Tibial nerve (tissue), 4 donors: ENCODE measurements at places on chromosomes 4 and X. TPM values are rescaled to one million over a fixed set of nuclear protein-coding genes. Genes with fewer than 3 reads are reported as not detected.

GRCh38 chr4:155602351-155603140 is 64.1 kb upstream of the GUCY1A1 start:
- no peak for DNase-seq
- H3K4me1 ChIP-seq: peaks cover 13% of the 10 kb centered on the region
- no peak overlapping the region for H3K4me3 ChIP-seq
- H3K36me3 ChIP-seq: no peaks in the 10 kb centered on the region
- no peaks in the 10 kb centered on the region for H3K27me3 ChIP-seq

GRCh38 chr4:113154281-113154680 is 104.8 kb downstream of the ANK2 start:
- no peaks in the 10 kb centered on the region for H3K4me1 ChIP-seq
- H3K4me3 ChIP-seq: no peak overlapping the region
- no peaks in the 10 kb centered on the region for H3K36me3 ChIP-seq
- H3K27ac ChIP-seq: no peak overlapping the region

GRCh38 chr4:92333016-92333415 is 29.2 kb downstream of the GRID2 start:
- DNase-seq: no peak
- no peaks in the 10 kb centered on the region for H3K4me1 ChIP-seq
- no peaks in the 10 kb centered on the region for H3K27me3 ChIP-seq
- H3K36me3 ChIP-seq: no peaks in the 10 kb centered on the region
- H3K27ac ChIP-seq: no peak overlapping the region

DNA sequence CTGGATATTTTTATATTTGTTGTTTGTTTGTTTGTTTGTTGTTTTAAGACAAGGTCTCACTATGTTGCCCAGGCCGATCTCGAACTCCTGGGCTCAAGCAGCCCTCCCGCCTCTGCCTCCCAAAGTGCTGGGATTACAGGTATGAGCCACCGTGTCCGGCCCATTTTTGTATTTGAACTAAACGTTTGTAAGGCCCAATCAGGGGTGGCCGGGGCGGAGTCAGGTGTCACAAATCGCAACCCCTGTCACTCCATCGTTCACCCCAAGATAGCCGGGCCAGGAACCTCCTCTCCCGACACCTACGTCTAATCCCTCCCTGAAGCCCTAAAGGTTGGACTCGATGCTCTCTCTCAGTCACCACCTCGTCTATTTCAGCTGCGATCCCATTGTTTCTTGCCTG is 722 bp upstream of the EFHC2 start:
- no peaks in the 10 kb centered on the region for H3K4me1 ChIP-seq
- no peaks in the 10 kb centered on the region for H3K27me3 ChIP-seq
- H3K27ac ChIP-seq: no peak overlapping the region
- no peaks in the 10 kb centered on the region for H3K36me3 ChIP-seq

DNA sequence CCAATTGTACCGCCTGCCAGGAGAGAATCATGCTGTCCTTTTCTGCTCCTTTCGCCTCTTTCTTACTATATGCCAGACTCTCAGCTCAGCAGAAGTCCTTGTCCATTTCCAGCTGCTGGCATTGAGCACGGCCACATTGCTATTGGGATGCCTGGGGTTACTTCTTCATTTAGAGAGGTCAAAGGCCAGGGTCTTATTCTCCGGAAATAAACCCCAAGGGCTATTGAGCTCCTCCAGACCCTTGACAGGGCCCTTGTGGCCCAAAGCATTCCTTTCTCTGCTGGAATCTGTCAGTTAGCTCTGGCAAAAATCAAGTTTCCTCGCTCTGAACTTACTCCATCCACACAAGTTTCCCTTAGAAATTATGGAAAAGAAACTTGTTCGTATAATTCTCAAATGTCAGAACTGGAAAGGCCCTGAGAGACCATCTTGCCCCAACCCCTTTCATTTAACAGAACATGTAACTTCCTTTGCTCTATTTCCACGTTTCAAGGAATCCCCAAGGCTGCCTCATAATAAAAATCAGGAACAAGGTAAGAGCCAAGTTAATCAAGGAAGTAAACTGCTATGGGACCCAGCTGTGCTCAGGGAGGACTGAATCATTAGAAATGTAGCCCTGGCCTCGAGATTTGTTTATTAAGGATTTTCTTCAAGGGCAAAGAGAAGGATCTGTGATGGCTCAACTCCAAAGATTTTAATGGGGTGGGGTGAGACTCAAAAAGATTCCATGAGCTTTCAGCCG is 11.8 kb downstream of the AKAP4 start:
- H3K4me1 ChIP-seq: peaks cover 6% of the 10 kb centered on the region
- no peak for DNase-seq
- no peak overlapping the region for H3K4me3 ChIP-seq
- H3K36me3 ChIP-seq: no peaks in the 10 kb centered on the region

DNA sequence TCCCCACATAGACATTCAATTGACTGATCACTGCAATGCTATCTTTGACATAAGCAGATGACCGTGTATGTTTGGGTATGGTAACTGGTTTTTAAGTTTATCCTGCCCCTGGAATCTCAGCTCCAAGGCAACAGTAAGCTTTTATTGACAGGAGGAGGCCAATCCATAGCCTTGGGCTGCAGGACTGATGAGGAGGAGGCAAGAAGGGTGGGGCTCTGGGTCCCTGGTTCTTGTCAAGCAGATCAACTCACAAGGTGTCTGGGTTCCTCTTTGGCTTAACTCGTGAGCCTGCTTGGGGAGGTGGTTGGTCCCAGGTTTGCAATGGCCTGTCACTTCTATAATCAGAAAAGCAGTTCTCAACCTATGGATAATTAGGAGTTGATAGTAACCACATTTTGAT is 113.2 kb upstream of the STX18 start:
- no peaks in the 10 kb centered on the region for H3K4me1 ChIP-seq
- H3K36me3 ChIP-seq: no peaks in the 10 kb centered on the region
- no peak overlapping the region for H3K27ac ChIP-seq
- DNase-seq: no peak

The TMEM35A gene
- 1.0 TPM for total RNA-seq

- no peak overlapping the region for H3K4me3 ChIP-seq
- H3K4me1 ChIP-seq: no peaks in the 10 kb centered on the region
- no peak overlapping the region for H3K27ac ChIP-seq
- no peak for DNase-seq
- H3K27me3 ChIP-seq: peaks cover 7% of the 10 kb centered on the region
- no peaks in the 10 kb centered on the region for H3K36me3 ChIP-seq
Observed at GRCh38 chrX:112614640-112615039, 65.1 kb downstream of the LHFPL1 start.

GRCh38 chr4:48041535-48042137 is 25.1 kb downstream of the NIPAL1 start:
- H3K36me3 ChIP-seq: no peaks in the 10 kb centered on the region
- DNase-seq: no peak
- no peak overlapping the region for H3K4me3 ChIP-seq

GRCh38 chr4:95288552-95288951 is 260.2 kb downstream of the UNC5C start:
- H3K27me3 ChIP-seq: no peaks in the 10 kb centered on the region
- no peaks in the 10 kb centered on the region for H3K36me3 ChIP-seq
- no peak overlapping the region for H3K4me3 ChIP-seq

- peak overlapping the region; percentile 65 for H3K4me3 ChIP-seq
- peaks cover 9% of the 10 kb centered on the region for H3K4me1 ChIP-seq
- no peaks in the 10 kb centered on the region for H3K36me3 ChIP-seq
- no peak for DNase-seq
- H3K27me3 ChIP-seq: no peaks in the 10 kb centered on the region
Observed at GRCh38 chr4:85475631-85476233, 782 bp downstream of the ARHGAP24 start.

DNA sequence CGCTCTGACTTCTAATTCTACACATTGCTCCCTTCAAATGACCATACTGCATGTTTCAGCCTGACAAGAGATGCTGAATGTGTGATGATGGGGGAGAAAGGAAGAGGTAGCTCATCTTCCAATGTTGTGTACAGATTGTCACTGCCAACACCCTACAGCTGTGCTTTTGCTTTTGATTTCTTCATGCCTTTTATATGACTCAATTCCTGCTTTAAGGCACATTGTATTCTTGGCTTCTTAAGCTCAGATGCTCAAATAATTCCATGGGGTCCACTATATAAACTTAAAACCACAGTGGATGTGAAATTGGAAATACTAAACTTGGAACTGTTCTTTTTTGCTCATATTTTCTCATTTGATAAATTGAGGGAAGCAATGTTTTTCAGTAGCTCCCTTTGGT is 183.2 kb upstream of the WDFY3 start:
- H3K4me3 ChIP-seq: no peak overlapping the region
- H3K27ac ChIP-seq: no peak overlapping the region
- DNase-seq: no peak
- H3K36me3 ChIP-seq: no peaks in the 10 kb centered on the region
- H3K27me3 ChIP-seq: no peaks in the 10 kb centered on the region

DNA sequence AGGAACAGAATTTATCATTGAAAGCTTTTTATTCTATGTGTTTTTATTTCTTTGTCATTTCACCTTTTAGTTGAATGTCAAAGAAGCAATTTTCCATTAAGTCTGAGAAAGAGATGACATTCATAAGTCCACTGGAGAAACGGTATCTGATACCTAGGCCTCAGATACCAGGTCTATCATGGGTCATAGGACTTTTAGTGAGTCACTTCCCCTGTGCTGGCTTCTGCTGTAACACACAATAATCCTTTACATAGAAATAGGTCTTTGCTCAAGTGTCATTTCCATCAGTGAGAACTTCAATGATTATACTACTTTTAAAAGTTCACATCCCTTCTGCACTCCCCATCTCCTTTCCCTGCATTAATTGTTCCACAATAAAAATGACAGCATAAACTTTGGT is 125.5 kb upstream of the ARMCX2 start:
- DNase-seq: no peak
- H3K36me3 ChIP-seq: no peaks in the 10 kb centered on the region
- H3K4me1 ChIP-seq: no peaks in the 10 kb centered on the region

DNA sequence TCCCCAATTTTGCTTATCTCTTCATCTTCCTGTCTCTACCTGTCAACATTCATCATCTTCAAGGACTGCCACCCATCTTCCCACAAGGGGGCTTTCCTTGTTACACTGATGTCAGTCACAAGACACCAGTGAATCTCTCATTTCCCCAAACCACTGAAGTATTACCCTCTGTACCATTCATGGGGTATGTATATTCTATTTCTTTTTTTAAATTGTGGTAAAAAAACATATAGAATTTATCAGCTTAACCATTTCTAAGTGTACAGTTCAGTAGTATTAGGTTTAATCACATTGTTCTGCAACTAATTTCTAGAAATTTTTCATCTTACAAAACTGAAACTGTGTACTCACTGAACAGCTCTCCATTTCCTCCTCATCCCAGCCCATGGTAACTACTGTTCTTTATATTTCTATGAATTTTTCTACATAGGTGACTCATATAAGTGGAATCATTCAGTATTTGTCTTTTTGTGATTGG is 98.6 kb downstream of the LARP7 start:
- no peaks in the 10 kb centered on the region for H3K36me3 ChIP-seq
- no peak overlapping the region for H3K4me3 ChIP-seq
- H3K4me1 ChIP-seq: no peaks in the 10 kb centered on the region

The GDPD2 gene
- not detected for total RNA-seq

- DNase-seq: no peak
- no peak overlapping the region for H3K4me3 ChIP-seq
- H3K36me3 ChIP-seq: no peaks in the 10 kb centered on the region
- no peaks in the 10 kb centered on the region for H3K4me1 ChIP-seq
Observed at GRCh38 chrX:70208479-70208878, 26.0 kb upstream of the AWAT1 start.

DNA sequence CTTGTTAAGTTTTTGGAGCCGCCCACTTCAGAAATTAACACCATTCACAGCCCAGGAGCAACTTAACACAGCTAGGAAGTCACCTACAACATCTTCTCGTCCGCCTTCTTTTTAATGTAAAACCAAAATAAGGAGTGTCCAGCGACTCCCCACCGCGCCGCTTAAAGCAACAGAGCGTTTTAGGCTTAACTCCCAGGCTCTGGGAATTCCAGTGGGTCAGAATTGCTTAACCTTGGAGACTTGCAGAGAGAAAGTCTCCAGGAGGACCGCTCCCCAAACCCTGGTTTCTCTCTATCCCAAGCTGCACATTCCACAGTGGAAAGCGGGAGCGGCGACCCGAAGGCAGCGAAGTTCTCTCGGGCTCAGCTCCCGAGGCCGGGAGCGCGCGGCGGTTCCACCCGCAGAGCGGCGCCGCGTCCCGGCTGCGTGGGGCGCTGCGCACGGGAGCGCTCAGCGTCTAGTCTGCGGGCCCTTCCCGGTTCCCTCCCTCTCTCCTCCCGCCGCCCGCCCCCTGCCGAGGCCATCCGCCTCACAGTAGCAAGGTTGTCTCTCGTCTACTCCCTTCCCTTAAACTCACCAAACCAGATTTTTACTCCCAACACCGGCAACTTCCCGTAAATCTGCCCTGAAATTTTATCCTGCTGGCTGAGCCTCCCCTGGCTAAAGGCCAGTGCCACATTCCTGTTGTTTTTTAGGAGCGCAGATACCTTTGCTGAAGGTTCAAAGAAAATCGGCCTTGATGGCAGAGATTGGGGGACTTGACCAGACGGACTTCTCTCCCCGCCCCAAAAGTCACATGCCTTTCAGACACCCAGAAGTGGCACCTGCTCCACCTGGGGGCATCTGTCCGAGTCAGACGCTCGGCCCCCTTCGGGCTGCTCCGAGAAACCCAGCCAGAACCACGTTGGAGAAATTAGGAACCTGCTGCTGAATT is at the start of gene RBM47:
TSS of gene RBM47 (minus strand) at position 464 of the 934 bp plus-strand sequence. CDS start 190,971 bp downstream, outside the sequence.
- DNase-seq: no peak

DNA sequence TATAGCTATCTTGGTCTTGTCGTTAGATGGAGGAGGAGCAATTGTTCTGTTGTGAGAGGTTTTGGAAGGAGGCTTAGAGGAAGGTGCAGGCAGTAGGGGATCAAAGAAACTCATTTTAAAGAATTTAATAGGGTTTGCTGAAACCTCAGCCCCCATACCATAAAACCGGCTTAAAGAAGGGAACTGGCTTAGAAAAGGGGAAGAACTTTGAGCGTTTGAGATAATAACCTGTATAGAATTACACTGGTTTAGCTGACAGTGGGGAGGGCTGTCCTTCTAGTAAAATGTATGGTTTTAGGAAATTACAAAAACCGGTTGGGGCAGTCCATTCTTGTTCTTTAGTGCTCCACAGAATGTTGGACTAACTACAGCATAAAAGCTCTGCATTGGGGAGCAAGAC is 128.1 kb downstream of the KDM6A start:
- H3K36me3 ChIP-seq: no peaks in the 10 kb centered on the region
- no peak overlapping the region for H3K27ac ChIP-seq
- H3K27me3 ChIP-seq: no peaks in the 10 kb centered on the region
- no peak for DNase-seq

The MAGEA1 gene
- total RNA-seq: not detected

The POU3F4 gene
- not detected for total RNA-seq

DNA sequence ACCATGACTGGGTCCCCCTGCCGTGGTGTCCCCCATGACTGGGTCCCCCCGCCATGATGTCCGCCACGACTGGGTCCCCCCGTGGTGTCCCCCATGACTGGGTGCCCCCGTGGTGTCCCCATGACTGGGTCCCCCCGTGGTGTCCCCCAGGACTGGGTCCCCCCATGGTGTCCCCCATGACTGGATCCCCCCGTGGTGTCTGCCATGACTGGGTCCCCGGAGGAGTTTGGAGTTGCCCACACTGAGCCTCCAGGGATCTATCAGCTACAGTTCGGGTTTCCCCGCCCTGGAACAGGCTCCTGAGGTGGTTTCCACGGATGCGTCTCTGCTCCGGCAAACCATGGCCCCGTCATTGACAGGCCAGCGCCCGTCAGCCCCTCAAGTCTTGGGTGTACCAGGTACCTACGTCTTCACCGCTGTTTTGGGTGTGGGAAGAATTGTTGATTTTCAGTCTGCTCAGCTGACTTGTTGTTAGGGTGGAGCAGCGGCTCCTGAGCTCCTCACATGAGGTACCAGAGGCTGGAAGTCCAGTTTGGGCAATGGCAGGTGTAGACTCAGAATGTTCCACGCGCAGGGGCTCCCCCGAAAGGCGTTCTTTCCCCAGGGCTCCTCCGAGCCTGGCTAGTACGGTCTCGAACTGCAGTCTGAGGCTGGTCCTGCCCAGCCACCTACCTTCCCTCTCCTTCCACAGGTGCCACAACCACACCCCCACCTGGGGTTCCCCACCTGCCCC is 8.3 kb upstream of the PDE6B start:
- DNase-seq: no peak
- no peaks in the 10 kb centered on the region for H3K4me1 ChIP-seq
- no peaks in the 10 kb centered on the region for H3K27me3 ChIP-seq
- no peaks in the 10 kb centered on the region for H3K36me3 ChIP-seq
